ENCODE measurements at places on chromosomes 1 and 21.

DNA sequence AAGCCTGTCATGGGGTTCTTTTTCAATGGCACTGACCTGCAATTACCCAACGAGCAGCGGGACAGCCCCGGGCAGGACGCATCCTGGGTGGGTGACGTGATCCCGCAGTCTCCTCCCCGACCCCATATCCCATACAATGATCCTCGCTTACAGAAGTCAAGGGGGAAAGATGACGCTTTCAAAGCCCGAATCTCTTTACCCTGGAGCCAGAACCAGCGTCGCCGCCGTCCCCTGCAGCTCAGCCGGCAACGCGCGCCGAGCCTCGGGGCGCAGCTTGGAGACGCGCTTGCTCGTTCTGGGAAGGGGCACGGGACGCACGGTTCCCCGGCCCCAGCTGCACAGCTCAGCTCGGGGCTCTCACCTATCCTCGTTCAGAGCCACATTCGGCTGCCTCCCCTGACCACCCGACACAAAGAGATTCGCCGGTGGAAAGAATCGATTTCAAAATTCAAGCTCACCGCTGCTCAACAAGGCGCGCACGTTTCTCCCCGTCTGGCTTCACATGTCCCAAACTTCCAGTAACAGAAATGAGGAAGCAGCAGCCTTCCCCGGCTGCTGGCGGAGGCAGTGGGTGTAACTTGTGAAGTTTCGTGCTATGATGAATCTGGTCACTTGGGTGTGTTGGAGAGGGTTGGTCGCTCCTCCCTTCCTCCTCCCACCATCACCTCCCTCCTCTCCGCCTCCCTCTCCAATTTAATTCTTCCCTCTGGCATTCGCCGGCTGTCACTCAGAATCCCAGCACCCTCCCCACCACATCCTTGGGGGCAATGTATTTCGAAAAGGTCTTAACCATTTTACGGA is at the start of gene TIAM1:
TIAM1 (minus strand) TSS at position 582 of the 801 bp plus-strand sequence. CDS start 77,289 bp downstream, outside the sequence.
- peak; percentile 51 for DNase-seq

- DNase-seq = no peak
These were observed 113.6 kb upstream of the VAMP3 start for GRCh38 chr1:7657287-7658016.

DNA sequence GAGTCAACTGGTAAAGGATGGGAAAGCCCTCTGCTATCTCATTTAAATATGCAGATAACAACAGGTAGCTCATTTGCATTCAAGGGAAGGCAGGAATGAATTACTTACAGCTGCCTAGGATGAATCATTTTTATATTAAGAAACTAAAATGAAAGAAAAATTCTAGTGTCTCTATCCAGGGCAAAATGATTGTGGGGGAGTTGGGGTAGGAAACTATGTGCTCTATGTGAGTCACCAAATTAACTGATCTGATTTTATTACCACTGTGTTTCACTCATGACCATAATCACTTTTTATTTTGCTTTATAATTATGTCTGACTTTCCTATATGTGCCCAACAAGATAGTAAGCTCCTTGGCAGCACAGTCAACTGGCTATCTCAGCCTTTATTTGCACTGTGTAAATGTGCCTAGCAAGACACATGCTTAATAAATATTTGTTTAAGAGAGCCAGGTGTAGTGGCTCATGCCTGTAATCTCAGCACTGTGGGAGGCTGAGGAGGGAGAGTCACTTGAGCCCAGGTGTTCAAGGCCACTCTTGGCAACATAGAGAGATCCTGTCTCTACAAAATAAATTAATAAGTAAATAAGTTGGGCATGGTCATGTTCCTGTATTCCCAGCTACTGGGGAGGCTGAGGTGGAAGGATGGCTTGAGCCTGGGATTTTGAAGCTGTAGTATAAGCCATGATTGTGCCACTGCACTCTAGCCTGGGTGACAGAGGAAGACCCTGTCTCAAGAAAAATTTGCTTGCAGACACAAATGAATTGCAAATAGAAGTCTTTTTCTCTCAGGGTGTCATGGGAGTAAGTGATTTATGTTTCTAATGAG is 84.1 kb downstream of the SPAG17 start:
- no peak for DNase-seq

DNA sequence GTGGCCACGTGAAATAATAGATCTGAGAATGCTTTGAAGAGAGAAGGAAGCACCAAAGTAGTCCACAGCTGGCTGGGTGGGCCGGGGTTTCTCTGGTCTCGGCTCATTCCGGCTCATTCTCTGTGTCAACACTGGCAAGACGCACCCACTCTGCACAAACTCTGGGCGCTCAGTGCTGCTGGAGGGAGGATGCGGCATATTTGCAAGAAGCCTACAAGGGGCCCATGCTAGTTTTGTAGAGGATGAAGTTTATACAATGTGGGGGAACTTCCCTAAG is 28.8 kb upstream of the TMPRSS2 start:
- DNase-seq = no peak
